Right atrium auricular region (tissue), 2 donors: ENCODE measurements at places on chromosomes 5 and 9.

DNA sequence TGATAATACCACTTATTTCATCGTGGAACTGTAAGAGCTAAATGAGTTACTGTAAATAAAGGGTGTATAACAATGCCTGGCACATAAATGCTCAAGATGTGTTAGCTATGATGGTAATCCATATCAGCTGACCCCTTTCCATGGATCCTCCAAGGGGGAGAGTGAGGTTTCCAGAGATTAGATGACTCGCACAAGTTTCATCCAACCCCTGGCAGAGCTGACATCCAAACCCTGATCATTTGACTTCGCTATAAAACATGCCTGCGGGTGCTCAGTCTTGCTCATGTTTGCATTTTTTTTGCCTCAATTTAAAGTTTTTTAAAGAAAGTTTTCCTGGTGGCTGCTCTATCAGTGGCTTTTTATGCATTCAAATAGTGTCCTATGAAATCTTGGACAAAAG is 145.7 kb upstream of the SMIM23 start:
- H3K27me3 ChIP-seq, result no peaks in the 10 kb centered on the region
- peaks cover 19% of the 10 kb centered on the region for H3K4me1 ChIP-seq
- H3K27ac ChIP-seq, result peak overlapping the region; percentile 72
- H3K4me3 ChIP-seq, result no peak overlapping the region
- no peak for DNase-seq

DNA sequence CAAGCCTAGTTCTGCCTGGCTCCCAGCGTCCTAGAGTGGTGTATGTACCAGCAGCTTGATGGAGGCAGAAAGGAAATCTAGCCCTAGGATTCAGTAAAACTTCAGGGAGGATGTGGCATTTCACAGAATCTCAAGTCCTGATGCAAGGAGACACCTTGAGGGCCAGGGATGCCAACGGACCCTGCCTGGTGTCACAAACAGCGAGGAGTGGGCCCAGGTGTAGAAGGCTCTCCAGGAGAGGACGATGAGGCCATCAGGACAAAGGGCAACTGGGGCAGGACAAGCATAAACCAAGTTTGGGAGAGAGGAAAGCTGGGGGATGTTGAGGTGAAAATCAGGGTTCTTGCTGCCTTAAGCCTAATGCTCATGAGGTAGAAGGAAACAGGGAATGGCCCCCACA is 82.1 kb upstream of the SLC25A51 start:
- H3K27ac ChIP-seq, result peak overlapping the region; percentile 84
- H3K4me1 ChIP-seq, result no peaks in the 10 kb centered on the region

- H3K27ac ChIP-seq, result peak overlapping the region; percentile 30
- no peak overlapping the region for H3K4me3 ChIP-seq
- no peak for DNase-seq
- H3K27me3 ChIP-seq, result no peaks in the 10 kb centered on the region
These were observed 220.7 kb downstream of the FANCC start for GRCh38 chr9:95096807-95097206.

DNA sequence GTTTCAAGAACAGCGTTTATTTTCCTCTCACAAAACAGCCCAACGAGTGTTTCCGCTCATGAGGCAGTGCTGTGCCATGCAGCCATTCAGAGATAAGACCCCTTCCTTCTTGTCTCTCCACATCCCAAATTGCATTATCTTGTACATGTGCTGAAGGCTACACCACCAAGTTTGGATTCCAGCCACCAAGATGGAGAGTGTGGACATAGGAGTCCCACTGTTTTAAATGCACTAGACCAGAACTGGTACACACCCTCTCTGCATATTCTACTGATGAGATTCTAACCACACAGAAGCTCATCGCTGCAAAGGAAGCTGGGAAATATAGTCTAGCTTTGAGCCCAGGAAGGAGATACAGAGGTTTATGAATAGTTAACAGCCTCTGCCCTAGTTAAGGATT is 509.4 kb downstream of the NFIB start:
- H3K4me3 ChIP-seq, result no peak overlapping the region
- no peaks in the 10 kb centered on the region for H3K4me1 ChIP-seq
- H3K27ac ChIP-seq, result no peak overlapping the region
- DNase-seq, result no peak
- H3K36me3 ChIP-seq, result no peaks in the 10 kb centered on the region

DNA sequence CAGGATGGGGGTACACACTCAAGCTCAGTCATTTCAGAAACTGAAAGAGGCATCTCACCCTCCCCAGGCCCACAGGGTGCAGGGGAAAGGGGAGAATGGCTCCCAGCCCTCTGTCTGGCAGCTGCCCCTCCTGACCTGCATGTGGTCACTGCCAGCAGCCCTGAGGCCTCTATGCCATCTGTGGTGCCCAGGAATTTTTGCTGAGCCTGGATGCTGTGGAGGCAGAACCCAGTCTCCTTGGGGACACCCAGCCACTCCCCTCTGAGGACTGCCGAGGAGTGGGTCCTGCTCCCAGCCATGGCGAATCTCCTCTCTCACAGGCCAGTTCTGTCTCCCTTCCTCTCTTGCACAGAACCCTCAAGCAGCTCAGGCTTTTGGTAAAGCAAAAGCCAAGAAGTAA is 104.0 kb upstream of the ALDH1B1 start:
- no peaks in the 10 kb centered on the region for H3K4me1 ChIP-seq
- DNase-seq, result no peak
- H3K4me3 ChIP-seq, result no peak overlapping the region
- no peaks in the 10 kb centered on the region for H3K27me3 ChIP-seq
